Renal cortex interstitium (tissue), 15 donors: ENCODE measurements at places on chromosomes 13 and 19. TPM values are rescaled to one million over a fixed set of nuclear protein-coding genes. Genes with fewer than 3 reads are reported as not detected.

KIR2DL3 gene
- not detected for polyA plus RNA-seq

ZNF540 gene
- polyA plus RNA-seq: 5.1 TPM

SLC7A10 gene
- 0.40 TPM for polyA plus RNA-seq

TTC9B gene
- polyA plus RNA-seq: 0.26 TPM
